ENCODE measurements at places on chromosomes 1 and 21. TPM values are rescaled to one million over a fixed set of nuclear protein-coding genes. Genes with fewer than 3 reads are reported as not detected.

LMX1A gene
- not detected for polyA plus RNA-seq

ASH1L gene
- polyA plus RNA-seq: 48.0 TPM

KPRP gene
- not detected for polyA plus RNA-seq

TRNAU1AP gene
- polyA plus RNA-seq: 30.1 TPM

C4BPA gene
- polyA plus RNA-seq: 7.4 TPM

ENO1 gene
- 833 TPM for polyA plus RNA-seq

PDZK1IP1 gene
- polyA plus RNA-seq: 1.4 TPM

BCL2L15 gene
- 1.1 TPM for polyA plus RNA-seq

FAM78B gene
- 0.91 TPM for polyA plus RNA-seq

GFI1 gene
- 0.47 TPM for polyA plus RNA-seq

LCE1E gene
- not detected for polyA plus RNA-seq

YTHDF2 gene
- 73.9 TPM for polyA plus RNA-seq

- no peak for DNase-seq
Measured at GRCh38 chr1:110610696-110611286, 4.6 kb upstream of the KCNA2 start.

- no peak for DNase-seq
Measured at GRCh38 chr1:32755810-32756159, 53.2 kb upstream of the SYNC start.

GRCh38 chr21:25139414-25139813, 467.9 kb downstream of the MRPL39 start:
- no peak for DNase-seq

- DNase-seq: no peak
Measured at GRCh38 chr1:62377043-62377562, 57.9 kb upstream of the KANK4 start.

GRCh38 chr1:245762396-245762910, 607.7 kb downstream of the KIF26B start:
- no peak for DNase-seq

- DNase-seq: no peak
Measured at GRCh38 chr1:205656236-205656635, 24.1 kb downstream of the SLC45A3 start.

DNA sequence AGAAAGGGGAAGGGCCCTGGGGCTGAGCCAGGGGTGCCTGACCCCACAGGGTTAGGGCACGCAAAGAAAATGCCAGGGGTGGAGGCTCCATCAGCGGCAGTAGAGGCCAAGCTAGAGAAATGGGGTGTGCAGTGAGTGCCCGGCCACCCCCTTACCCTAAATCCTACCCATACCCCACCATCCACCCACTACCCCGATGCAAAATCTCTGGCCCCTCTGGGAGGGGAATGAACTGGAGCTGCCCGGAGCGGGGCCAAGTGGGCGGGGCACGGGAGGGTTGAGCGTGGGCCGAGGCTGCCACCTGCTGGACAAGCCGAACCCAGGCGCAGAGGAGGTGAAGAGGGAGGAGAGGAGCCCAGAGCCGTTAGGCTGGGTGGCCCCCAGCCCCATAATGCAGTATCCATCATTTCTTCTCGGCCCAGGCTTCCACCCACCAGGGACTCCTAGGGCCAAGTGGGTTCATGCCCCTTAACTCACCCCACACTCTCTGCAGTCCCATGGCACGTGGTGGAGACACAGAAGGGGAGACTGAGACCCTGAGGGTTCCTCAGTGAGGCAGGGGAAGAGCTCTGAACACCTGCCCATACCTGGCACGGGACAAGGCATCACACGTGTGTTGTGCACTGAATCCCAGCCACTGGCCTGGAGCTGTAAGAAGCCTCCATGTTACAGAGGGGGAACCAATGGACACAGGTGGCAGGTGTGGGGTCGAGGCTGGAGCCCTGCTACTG, 1.4 kb upstream of the C1QC start:
- peak; percentile 93 for DNase-seq

DNA sequence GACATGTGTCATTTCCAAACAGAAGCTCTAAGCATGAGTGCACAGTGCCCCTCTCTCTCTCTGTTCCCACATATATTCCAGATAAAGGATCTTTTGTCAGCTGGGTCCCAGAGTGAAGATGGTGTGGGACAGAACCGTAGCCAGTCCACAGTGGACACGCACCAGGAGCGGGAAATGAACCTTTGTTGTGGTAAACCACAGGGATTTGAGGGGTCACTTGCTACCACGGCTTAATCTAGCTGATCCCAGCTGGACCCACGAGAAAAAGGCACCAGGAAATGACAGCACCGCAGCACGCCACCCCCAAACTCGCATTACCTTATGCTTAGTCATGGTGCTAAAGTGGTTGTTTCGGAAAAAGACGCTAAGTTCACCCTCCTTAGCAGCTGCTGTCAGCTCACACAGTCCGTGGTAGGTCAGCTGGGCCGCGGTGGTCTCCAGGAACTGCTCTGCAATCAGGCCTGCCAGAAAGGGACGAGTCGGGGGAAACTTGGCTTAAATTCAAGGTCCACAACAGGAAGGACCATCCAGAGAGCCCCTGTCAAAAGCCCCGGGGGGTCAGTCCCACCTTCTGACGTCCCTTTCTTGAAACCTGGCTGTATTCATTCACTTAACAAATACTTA, 7.5 kb downstream of the MINDY1 start:
- DNase-seq: no peak

DNA sequence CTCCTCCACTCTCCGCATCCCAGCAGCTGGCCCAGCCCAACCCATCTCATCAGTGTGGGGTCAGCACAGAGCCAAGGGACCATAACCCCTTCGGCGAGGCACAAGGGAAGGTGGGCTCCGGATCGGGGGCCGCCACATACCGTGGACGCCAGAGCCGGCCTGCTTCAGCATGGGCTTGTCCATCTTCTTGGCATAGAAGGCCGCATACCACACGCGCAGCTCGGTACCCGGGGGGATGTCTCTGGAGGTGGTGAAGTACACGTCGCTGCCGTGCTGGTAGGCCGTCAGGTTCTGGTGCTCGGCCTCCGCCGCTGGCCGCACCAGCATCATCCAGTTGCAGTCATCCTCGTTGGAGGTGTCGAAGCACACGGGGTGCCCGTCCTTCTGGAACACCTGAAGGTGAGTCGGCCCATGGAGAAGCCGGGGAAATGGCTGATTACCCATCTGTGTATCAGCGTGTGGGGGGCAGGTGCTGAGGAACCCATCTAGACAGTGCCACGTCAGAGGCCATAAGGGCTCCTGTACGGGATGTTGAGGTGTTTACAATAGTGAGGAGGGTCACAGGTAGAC, 24.6 kb downstream of the PRDM15 start:
- DNase-seq: no peak

GRCh38 chr1:227094249-227094966, 154.3 kb downstream of the COQ8A start:
- no peak for DNase-seq

DNA sequence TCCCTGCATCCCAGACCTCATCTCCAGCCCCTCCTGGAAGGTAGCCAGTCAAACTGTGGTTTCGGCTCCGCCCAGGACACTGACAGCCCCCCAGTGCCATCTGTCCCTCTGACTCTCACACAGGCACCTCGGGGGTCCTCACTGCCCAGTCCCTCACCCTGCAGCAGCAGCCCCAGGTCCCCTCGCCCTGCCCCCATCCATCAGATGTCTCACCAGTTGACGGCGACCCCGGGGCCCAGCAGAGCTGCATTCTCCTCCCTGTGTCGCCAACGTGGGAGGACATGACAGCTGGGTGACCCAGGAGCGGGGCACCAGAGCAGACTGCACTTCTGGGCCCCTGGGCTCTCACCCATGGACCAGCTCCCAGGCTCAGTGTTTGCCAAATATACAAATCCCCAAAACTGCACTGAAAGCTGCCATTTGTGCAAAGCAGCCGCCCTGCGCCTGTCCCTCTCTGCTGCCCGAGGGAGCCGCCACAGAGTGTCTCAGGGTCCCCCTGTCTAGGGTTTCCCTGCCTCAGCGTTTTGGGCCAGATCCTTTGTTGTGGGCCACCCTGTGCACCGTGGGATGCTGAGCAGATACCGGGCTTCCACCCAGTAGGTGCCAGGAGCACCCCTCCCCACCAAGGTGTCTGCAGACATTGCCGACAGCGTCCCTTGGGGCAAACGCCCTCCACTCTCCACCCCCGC, 48.2 kb downstream of the PRDM15 start:
- peak; percentile 76 for DNase-seq

GRCh38 chr1:217522277-217522676, 108.6 kb downstream of the GPATCH2 start:
- peak; percentile 27 for DNase-seq

GRCh38 chr1:58585581-58586151, 8.6 kb upstream of the TACSTD2 start:
- no peak for DNase-seq

- DNase-seq: no peak
Measured at GRCh38 chr1:5936621-5937372, 55.4 kb downstream of the NPHP4 start.

- no peak for DNase-seq
Measured at GRCh38 chr1:227212164-227212563, 106.1 kb downstream of the CDC42BPA start.

DNA sequence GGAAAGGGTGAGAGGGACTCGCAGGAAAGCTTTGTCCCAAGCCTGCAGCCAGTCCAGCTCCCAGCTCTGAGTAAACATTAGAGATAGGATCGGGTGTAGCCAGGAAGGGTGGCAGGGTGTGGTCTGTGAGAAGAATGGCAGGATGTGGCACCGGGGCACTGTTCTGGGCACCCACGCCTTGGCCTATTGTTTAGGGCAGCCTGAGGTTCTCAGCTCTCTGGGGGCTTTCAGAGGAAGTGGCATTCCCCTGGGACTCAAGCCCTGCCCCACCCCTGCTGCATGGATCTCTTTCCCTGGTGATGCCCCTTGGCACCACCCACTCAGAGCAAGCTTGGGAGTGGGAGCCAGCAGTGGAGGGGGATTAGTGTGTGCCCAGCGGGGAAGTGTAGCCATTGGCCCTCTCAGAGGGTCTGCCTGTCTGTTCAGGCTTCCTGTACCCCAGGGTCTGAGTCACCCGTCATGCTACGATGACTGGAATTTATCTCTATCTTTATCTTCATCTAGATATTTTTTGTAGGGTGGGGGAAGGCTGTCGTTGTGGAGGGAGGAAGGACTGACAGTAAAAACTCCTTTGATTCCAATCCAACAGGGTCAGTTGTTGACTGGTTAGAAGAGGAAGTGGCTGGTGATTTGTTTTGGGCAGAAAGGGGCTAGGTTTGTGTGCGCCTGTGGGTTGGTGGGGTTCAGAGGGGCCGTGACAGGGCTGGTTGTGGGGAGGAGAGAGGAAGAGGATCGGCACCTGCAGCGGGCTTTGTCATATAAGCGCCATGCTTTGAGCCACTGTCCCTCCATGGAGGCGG, 31.6 kb downstream of the SOX13 start:
- DNase-seq: no peak

- DNase-seq: no peak
Measured at GRCh38 chr1:42891465-42892138, 45.2 kb downstream of the ZNF691 start.

DNA sequence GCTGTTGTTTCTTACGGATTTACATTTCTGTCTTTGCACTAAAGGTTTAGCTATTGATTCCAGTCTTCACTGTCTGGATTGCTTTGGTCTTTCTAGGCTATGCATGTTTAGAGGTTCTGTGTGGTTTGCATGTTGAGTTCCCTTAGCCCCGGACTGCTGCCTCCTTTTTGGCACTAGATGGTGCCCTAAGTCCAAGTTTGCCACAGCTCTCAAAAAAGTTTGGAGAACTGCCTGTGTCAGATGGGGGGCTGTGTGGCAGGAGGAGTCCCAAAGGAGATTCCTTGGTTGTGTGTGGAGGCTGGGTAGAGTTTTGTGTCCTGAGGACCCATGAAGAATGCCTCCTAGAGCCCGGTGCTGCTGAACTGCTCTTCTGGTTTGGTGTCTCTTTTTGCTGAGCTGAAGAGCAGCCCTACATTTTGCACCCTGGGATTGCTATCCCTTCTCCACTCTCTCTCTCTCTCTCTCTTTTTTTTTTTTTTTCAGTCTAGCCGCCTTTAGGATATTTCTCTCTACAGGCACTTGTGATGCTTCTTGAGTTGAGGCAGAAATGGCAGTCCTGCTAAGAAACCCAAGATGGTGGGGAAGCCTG, 74.4 kb downstream of the PTGS2 start:
- peak; percentile 31 for DNase-seq

DNA sequence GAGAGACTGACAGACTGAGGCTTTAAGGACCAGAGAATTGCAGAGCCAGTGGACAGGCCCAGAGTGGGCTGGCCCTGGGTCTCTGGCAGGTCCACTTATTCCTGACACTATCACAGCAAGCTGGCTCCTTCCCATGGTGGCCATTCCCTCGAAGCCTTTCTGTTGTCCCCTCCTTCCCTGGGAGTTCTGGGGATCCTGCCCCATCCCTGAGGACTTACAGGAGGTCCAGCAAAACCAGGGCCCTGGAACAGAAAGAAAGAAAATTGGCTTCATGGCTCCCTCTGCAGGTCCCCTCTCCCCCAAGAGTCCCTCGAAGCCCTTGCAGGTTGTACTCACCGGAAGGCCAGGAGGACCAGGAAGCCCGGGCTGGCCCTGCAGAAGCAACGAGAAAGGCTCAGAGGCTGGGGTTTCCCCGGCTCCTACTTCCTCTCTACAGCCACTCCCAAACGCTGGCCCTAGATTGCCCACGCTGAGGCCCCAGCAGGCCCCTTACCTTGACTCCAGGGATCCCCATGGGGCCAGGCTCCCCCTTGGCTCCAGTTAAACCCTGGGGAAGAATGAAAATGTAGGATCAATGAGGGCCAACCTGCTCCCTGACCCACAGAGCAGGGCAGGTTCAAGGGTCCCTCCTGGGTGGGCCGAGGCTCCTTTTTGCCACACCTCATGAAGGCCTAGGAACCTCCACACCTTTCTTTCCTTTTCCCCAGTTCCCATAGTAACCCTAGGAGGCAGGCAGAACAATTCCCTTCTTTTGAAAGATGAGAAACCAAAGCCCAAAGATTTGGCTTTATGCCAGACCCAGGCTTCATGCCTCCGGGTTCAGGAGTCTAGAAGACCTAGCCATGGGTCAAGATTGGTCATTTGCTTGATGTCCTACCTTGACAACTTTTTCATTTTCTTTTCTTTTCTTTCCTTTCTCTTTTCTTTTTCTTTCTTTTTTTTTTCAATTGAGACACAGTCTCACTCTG, 4.6 kb downstream of the COL9A2 start:
- peak; percentile 80 for DNase-seq

DNA sequence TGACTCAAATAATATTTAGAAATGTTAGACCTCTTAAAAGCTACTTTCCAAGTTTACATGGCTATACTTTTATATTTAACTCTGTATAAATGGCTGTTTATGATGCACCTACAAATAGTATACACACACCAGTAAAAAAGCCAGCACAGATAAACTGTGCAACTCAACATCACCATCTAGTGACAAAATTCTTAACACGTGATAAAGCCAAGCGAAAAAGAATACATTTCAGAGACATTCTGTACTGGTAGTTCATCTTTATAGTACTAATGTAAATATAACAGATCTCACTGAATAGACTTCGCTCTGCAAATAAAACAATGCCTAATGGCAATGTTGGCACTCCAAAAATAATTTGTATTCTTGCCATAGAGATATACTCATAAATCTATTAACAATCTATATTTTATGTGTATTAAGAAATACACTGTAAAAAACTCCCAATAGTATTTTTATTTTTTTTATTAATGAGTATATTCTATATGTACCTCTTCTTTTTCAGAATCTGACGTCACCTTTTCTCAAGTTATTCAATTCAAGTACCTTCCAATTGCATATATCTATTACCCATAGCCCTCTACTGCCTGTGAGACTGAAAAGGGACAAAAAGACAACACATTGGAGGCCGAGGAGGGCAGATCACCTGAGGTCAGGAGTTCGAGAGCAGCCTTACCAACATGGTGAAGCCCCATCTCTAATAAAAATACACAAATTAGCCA, 100.2 kb downstream of the DPYD start:
- peak; percentile 20 for DNase-seq

- DNase-seq: peak; percentile 53
Measured at GRCh38 chr1:161200992-161201835, 953 bp upstream of the NDUFS2 start.

GRCh38 chr21:36478941-36479340, 981 bp downstream of the CLDN14 start:
- DNase-seq: no peak

Data from left lung (tissue), 14 donors.